Skeletal muscle cell (primary cell): ENCODE measurements at places on chromosomes 1 and 21.

- DNase-seq: no peak
Measured at GRCh38 chr21:43268086-43268803, 99.4 kb downstream of the CRYAA start.

GRCh38 chr1:228833911-228834688 lies 98.8 kb downstream of the RHOU start:
- no peak for DNase-seq

DNA sequence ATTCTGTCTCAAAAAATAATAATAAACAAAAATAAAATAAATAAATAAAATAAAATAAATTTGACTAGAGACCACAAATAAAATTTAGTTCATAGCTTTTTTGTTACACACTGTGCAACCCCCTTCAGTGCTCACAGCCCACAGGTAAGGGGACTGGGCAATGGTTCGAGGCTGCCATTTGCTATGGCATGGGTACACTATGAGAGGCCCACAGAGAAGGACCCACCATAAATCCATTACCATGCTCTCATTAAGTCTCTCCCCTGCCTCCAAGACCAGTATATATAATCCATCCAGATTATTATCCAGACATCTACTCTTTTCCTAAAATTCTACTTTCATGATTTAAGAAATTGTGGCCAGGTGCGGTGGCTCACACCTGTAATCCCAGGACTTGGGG lies 8.7 kb upstream of the RIT1 start:
- no peak for DNase-seq

GRCh38 chr1:217315346-217315745 lies 315.5 kb downstream of the GPATCH2 start:
- DNase-seq: peak; percentile 69

DNA sequence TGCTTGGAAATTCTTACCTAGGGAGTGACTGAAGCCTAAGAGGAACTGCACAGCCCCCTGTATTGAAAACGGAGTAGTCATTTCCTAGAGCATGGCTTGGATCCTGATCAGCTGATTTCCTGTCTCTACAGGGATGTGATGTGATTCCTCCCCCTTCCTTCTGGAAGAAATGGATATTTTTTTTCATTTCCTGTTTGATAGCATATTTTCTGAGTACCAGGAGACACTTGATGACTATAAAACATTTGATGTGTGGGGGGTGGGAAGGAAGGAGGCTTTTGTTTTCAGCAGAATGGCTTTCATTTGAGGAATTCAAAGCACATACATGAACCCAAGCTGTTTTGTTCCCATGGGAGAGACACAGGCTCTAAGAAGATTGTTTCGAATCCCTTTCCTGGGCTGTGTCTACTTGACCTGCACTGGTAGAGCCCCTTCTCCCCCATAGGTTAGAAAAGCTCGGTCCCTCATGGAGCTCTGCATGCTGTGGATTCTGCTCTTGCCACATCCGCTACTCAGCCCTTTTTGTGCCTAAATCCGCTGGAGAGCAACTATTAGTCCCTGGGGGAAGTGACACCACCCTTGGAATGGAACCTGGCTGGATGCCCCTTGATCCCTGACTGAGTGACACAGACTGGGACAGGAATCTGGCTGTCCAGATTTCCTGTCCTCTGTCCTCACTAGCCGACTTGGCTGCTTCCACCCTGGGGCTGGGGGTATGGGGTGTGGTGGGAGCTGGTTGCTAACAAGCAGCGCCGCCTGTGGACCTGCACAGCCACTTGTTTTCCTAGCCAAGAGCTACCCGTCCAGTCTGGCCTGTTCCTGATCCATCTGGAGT lies 71.8 kb upstream of the MACF1 start:
- no peak for DNase-seq

DNA sequence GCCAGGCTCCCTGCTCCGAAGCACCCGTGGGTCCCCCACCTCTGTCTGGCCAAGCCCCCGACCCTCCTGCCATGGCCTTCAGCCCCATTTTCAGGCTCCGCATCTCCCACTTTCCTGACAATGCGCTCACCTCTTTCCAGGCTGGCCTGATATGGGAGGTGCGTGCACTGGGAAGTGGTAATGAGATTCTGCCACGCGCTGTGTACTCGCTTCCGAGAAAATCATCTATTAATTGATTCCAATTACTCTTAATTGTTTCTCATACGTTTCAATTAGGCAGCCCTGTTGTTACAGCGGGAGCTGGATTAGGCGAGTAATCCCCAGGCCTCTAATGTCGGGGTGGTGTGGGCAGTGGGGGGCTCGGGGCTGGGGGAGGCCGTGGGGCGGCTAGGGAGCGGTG lies 122.4 kb upstream of the ARHGEF16 start:
- DNase-seq: no peak

DNA sequence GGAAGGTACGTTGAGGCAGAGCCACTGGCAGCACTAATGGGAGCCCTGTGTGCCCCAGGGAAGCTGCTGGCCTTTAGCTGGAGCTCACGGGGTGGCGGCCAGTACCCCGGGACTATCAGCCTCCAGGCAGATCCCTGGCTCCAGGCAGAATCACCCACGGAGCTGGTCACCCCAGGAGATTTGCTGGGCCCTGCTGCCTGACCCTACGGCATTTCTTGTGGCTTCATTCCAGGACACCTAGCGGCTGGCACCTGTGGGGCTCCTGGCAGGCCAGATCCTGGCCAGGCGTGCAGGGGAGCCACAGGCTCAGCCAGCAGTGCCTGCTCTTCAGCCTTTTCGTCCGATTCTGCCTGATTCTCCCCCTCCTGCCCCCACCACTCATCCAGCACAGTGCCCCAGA lies 7.1 kb downstream of the PADI1 start:
- DNase-seq: no peak

DNA sequence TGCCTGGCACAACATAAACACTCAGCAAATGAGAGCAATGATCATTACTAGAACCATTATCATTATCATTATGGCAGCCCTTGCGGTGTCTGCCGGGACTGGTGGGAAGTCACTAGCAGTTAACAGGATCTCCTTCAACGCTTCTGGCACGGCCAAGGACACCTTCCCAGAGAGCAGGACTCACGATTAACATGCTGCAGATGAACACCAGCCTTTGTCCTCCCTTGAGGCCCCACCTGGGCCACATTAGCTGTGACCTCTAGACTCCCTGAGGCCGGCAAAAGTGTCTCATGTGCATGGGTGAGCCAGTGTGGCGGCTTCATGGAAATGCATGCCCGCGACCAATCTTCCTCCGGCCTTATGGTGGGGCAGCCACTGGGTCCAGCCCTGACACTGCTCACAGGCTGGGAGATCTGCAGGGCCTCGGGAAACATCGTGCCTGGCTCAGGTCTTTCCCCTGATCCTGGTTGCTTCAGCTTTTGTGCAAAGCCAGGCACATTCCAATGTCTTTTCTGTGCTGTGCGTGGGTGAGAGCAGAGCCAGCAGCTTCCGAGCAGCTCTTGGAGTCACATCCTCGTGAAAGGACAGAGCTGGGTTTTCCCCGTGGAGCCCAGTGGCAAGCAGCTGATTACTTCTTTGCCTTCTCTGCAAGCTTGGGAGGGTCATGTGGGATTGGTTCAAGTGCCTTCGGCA lies 107.3 kb downstream of the HMGB4 start:
- DNase-seq: no peak

- DNase-seq: no peak
Measured at GRCh38 chr21:35284199-35284598, 235.1 kb upstream of the RUNX1 start.

DNA sequence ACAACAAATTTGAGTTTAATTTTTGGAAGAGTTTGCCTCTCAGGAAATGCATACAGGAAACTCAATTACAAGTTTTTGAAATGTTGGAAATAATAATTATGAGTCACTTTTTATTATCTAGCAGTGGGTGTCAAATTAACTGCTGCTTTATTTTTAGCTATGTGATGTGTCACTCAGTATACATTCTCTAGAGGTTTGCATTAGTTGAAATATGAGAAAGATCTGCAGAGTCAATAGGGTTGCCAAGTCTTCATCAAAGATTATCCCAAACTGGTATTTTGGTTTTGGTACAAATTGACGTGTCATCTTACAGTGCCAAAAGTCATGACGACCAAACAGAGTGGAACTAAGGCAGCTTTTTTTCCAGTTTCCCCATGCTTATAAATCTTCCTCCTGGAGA lies 54.3 kb upstream of the DIPK1A start:
- DNase-seq: no peak

DNA sequence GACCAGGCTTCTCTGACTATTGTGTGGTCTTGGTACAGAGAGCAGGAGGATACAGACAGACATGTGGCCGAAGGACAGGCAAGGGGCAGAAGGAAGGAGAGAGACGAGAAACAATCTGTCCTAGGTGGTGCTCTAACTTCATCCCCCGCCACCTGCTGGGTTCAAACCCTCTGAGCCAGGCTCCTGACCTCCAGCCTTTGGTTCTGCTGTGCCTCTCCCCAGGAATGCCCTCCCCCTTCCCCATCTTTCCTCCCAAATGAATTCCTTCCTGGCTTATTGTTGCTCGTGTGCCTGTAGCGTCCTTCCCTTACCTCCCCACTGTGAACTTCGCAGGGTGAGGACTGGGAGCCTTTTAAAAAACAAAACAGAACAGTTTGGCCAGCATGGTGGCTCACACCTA lies 5.4 kb downstream of the TCEA3 start:
- no peak for DNase-seq

- DNase-seq: no peak
Measured at GRCh38 chr1:36889478-36890226, 144.7 kb downstream of the GRIK3 start.

DNA sequence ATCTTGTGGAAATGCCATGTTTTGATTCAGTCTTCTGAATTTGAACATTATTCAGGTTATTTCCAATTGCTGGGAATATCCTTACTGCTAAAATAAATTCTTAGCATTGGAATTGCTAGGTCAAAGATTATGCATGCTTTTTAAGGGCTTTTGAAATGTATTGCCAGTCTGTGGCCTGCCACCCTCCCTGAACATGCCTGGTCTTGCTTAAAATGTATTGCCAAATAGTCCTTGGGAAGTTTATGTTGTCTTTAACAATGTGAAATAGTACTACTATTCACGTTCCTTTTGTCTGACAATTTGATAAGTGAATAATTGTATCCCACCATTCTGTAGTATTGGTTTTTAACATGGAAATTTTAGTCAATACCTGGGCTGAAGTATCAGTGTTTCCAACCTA lies 13.6 kb downstream of the TARDBP start:
- DNase-seq: no peak

GRCh38 chr1:40266786-40267535 lies 8.9 kb downstream of the ZMPSTE24 start:
- no peak for DNase-seq
